ENCODE measurements at places on chromosomes 7 and 10.

DNA sequence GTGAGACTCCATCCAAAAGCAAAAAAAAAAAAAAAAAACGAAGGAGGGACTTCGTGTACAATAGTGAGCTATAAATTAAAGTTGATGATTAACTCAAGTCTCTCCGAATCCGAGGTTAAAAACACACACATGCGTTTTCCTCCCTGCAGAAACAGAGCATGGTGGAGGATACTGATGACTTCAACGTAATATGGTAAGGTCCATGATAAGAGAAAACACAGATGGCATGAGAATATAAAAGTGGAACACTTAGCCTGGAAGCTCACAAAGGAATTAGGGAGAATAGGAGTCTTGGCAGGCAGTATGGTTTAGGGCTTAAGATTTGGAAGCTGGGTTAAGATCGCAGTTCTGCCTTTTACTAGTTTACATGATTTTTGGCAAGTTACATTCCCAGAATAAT lies 20.1 kb upstream of the GSTK1 start:
- no peak for DNase-seq

- no peak for DNase-seq
Measured at GRCh38 chr10:14330388-14331061, at the start of gene FRMD4A. Gene FRMD4A (minus strand): TSS chr10:14330924.

GRCh38 chr7:158533386-158534133 lies 54.1 kb downstream of the PTPRN2 start:
- no peak for DNase-seq

DNA sequence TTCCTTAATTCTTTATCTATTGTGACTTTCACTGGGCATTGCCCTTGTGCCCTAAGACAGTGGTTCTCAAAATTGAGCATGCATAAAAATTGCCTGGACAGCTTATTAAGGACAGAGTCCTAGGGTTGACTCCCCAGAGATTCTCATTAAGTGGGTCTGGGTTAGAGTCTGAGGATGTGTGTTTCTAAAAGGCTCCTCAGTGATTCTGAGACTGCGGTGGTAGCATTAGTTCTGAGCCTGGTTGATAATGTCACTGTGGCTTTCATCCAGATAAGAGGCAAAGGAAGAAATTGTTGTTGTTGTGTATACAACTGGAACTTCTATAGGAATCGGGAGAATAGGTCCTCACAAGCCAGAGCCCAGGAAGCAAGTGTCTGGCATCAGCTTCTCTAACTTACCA lies 1.3 kb downstream of the IFIT2 start:
- DNase-seq: no peak

DNA sequence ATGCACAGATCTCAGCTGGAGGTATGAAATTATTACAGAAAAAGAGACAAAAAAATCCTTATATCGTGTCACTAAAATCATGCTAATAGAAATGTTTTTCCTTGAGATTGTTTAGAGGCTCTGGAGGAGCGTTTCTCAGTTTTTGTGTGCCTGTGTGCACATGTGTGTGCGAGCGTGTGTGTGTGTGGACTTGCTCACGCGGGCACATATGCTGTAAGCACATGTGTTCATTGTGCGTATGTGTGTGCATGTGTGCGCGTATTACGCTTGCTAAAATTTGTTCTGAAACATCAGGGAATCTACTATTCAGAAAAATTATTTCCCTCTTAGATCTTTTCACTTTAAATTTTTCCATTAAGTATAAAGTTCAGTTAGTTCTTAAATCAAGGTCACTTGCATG lies 1111.2 kb downstream of the NRG3 start:
- no peak for DNase-seq

- no peak for DNase-seq
Measured at GRCh38 chr10:131843881-131844284, 56.9 kb upstream of the PPP2R2D start.

DNA sequence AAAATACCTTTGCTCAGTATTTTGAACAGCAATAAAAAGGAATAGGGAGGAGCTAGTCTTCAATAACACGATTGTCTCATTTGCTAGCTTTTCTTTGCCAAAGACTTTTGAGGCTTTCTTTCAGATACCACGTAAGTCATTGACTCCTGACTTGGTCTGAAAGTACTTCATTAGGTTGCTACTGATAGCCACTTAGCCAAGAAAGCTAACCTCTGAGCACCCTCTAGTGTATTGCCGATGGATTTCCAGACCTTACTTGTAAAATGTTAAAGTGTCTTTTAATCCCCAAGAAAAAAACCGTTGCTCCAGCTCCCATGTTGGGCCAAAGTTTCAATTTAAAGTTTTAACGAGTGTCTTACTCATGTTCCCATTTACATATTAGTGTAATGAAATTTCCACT lies 63.4 kb upstream of the STRIP2 start:
- no peak for DNase-seq

DNA sequence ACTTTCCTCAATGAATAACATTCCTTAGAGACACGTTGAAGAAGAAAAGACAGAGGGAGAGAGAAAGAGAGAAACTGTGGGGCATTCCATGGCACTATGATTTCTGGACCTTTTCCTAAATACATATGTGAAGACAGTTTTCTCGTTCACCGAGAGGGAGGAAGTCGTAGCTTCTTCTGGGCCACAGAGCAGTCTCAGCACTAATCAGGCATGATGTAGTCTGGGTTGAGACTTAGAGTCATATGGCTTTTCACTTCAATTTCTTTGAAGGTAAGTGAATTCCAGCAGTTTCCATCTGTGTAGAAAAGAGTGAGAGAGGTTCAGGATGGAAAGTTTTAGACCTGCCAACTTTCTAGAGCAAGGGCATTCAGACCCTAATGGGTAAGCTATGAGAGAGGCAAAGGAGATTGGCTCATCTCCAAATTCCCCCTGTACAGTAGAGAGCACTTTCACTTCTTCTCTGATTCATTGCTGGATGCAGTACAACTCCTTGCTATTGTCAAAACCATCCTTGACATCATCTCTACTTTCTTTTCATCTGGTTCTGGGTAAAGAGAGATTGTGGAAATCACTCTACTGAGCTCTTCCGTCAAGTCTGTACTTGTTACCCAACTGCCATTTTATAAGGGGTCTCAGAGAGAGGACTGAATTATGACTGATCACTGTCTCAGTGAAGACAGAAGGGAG lies 31.5 kb upstream of the OR9A4 start:
- DNase-seq: no peak

GRCh38 chr10:56470701-56471100 lies 109.6 kb upstream of the ZWINT start:
- no peak for DNase-seq

- no peak for DNase-seq
Measured at GRCh38 chr7:135771961-135772638, 23.5 kb upstream of the FAM180A start.

DNA sequence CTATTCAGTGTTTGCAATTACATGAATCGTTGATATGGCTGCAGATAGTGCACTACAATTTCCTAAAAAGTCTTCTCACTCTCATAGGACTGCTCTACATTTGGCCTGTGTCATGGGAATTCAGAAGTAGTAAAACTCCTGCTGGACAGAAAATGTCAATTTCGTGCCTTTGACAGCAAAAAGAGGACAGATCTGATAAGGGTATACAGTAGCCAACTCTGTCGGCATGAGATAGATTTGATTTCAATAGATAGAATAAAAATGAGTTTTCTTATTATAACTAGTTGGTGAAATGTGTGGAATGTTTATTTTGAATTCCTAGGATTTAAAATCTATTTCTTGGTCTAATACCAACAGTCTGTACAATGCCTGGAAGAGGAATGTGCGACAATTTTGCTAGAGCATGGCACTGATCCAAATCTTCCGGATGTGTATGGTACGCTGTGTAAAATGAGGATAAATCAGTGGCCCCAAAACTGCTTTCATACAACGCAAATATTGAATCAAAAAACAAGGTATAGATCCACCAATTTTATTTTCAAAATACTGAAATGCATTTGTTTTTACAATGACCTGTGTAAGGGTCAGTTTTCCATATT lies 133.5 kb upstream of the CDK13 start:
- no peak for DNase-seq

- DNase-seq: no peak
Measured at GRCh38 chr7:8015100-8015745, 46.6 kb downstream of the GLCCI1 start.

- DNase-seq: no peak
Measured at GRCh38 chr7:36308031-36308430, 81.6 kb upstream of the ANLN start.
